Suprapubic skin (tissue), 4 donors: ENCODE measurements at places on chromosomes 5 and 9.

- DNase-seq: no peak
Measured at GRCh38 chr9:97670586-97670985, 26.6 kb downstream of the XPA start.

- DNase-seq: no peak
Measured at GRCh38 chr5:143128412-143129071, 274.9 kb downstream of the NR3C1 start.

GRCh38 chr5:170293273-170293672 is 4.3 kb downstream of the LCP2 start:
- DNase-seq: no peak

DNA sequence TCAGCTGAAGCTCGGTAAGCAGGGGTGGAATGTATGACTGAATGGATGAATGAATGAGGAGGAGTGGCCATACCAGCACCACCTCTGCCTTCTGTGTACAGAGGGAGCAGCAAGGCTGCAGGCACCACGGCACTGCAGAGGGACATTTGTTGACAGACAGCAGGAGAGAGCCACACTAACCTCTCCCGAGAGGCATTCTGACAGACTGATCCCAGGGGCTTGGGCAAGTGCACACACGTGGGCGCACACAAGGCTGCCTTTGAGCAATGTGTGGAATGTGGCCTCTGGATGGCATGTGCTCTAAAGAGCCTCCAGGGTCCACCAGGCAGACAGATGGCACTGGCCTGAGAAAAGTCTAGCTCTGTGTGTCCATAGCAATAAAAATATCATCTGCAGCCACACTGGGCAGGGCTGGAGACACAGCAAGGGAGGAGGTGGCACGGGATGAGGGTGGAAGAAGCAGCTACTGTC is 111.8 kb downstream of the ACTL7B start:
- DNase-seq: no peak

DNA sequence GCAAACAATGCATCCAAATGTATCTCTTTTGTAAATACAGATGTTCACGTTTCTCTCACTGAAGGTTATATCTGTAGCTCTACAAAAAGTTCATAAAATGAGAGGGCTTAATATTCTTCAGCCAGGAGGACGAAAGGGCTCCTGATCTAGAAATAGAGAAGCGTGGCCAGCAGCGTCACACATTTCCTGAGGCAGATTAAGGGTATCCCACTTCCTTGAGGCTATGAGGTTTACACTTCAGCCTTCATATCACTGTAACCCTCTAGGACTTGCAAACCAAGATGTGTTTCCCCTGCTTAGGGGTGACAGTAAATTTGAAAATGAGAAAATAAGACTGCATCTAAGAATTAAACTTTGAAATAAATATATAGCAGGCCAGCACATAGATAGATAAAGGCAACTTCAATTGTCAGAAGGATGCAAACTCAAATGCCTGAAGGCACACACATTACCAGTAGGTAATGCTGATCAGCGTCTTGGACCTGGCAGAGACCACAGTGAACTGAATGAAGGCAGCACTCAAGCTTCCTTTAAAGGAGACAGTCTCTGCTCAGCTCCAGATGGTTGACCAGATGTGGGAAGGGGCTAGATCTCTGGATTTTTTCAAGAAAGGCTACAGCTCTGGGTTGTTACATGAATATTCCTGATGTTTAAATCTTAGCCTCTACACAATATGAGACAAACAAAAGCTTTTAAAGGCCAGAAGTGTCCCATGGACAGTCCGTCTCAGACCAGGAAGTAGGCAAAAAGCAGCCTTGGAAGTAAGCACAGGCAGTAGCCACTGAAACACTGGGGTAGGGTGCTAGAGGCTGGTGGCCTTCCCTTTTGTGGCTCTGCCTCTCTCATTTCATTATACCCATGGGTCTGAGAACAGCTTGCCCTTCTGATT is 197.7 kb downstream of the MCTP1 start:
- no peak for DNase-seq

GRCh38 chr9:134708672-134709038 is 67.1 kb downstream of the COL5A1 start:
- no peak for DNase-seq

- DNase-seq: no peak
Measured at GRCh38 chr5:177493795-177494345, 3.5 kb downstream of the PDLIM7 start.
